ENCODE measurements at places on chromosomes 3 and 15.

DNA sequence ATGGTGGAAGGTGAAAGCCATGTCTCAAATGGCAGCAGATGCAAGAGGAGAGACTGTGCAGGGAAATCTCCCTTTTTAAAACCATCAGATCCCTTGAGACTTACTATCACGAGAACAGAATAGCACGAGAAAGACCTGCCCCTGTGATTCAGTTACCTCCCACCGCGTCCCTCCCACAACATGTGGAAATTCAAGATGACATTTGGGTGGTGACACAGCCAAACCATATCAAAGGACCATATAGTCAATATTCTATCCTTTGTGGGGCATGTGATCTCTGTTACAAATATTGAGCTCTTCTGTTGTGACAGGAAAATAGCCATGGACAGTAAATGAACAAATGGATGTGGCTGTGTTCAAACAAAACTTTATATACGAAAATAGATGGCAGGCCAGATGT, 77.2 kb upstream of the ACKR4 start:
- no peak for DNase-seq

DNA sequence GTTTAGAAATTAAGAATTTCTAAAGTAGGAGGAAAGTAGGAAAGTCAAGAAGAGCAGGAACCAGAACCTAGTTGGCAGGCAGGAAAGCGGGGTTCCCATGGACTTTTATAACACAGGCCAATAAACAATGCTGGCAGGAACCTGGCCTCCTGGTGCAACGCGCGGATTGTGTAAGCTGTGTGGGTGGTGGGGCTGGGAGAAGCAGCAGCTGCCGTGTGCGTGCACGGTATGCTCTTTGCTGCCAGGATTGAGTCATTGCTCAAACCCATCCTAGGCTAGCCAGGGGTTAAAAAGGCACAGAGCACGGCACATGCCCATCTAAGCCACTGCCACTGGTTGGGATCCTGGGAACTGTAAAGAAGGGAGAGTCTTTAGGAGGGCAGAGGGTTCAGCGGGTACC, 209.9 kb upstream of the RGMA start:
- peak; percentile 56 for DNase-seq

DNA sequence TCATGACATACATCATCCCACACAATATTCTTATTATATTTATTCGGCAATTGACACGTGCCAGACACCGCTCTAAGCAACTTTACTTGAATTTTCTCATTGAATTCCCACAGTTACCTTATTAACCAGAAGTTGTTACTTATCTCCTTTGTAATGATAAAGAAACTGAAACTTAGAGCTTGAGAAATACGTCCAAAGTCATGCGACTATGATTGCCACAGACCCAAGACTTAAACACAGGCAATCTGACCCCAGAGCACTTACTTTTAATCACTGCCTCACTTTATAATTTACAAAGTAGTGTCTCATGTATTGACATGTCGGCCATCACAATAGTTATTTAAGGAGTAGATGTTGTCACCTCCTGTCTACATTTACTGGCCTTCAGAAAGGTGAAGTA, 64.7 kb downstream of the ATP13A4 start:
- peak; percentile 45 for DNase-seq

DNA sequence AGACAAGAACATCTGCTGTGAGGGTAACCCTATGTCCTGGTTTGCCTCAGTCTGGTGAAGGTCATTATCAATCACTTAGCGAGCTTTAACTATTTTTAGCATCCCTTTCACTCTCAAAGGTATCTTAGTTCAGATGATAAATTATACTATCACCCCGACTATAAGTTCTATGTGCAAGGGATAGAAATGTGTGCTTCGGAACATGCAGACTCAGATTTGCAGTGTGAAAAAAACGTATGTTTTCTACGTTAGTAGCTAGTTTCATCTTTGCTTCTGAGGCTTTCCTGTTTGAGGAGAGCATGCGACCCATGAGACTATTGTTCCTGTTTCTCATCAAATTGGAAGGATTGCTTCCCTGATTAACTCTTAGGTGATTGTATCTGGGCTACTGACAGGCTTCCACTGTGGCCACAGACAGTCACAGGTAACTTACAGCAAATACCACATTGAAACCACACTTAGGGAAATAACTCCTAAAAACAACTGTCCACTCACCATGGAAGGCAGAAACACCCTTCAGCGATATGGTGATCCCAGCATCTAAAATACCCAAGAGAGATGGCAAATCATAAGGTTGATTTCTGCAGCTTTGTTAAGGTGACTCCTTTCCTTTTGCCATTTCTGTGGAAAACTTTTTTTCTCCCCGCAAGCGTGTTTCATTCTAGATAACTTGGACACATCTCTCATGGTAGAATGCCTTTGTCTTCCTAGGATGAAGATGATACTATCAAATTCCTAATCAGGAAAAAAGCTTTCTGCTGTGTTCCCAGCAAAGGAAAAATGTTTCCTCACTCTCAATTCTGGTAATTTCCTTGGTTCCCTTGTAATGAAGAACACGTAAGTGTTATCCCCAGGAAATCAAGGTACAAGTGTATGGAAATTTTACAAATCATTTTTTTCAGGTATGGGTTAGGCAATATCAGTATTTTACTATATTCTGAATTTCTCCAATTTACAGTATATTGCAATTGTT, 5.2 kb downstream of the GCSAM start:
- peak; percentile 19 for DNase-seq

DNA sequence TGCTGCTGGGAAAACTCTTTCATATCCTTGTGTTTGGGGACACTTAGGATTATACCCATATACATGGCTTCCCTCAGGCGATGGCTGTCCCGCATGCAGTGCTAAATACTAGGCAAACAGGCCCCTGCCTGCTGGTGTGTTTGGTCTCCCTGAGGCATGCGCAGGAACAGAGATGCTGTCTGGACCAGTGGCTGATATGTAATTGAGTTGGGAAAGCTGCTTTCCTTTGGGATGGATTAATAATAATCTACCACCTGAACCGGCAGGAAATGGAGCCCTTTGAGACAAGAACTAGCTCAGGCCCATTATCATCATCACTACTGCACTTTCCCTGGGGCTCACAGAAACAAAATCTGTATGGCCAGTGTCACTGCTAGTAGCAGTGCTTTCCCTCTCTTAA, 18.0 kb downstream of the ZDHHC3 start:
- DNase-seq, result no peak

DNA sequence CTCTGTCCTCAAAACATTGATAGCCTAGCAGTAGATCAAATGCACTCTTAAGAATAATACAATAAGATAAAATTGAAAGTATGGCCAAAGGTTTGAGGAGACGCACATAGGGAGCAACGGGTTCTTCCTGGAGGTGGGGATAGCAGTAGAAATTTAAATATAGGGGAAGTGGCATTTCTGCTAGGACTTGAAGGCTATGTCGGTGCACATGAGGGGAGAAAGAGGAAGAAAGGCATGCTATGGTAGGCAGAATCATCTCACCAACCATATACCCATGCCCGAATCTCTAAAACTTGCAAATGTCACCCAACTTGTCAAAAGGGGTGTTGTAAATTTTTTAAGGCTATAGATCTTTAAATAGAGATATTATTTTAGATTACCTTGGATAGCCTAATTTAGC, 735.1 kb upstream of the LMCD1 start:
- DNase-seq, result peak; percentile 25

DNA sequence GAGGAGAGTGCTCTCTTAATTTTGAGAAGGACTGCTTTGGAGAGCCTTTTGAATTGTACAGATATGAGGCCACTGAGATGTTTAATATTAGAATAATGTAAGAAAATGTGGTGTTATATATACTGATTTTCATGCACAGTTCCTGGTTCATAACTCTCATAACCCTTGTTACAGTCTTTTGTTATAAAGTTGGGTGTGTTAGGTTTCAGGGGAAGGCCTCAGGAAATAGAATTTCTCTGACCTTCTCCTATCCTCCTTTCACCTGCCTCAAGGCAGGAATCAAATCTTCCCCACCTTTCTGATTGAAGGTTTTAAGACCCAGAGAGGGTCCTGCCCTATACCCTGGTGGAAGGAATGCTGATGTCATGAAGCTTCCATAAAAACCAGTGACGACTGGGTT, 245.9 kb downstream of the NSUN3 start:
- DNase-seq, result no peak

DNA sequence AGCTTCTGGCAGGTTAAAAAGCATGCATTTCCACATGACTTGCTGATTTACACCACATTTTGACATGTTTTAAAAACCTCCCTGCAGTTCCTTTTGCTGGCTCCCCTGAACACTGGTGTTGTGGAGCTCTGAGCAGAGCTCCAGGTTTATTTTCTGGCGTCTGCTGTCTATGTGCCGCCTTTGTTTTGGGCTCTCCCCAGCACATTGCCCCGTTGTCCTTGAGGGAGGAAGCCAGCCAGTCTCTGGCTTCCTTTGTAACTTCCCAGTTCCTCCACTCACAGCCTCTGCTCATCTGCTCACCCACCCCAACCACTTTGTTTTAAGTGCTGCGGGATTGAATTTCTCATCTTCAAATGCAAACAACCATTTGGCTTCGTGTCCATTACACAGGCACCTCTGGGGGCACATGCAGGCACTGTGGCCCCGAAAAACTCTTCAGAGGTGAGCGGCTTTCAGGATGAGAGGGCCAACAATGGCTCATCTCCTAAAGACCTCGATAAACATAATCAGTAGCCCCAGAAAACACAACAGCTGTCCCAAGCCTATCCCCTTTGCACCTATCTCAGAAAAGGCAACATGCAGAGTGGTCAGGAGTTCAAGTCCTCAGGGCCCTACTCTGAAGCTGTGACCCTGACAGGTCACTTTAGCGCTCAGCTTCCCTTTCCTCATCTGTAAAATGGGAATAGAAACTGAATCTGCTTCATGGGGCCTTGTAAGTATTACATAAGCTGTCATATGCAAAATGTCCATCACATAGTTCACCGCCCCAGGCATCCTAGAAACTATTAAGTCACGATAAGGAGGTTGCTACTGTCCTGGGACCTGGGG, 1.3 kb upstream of the MEF2A start:
- DNase-seq, result peak; percentile 89

GRCh38 chr3:23175341-23176083, 27.6 kb upstream of the UBE2E2 start:
- peak; percentile 73 for DNase-seq
